ENCODE measurements at places on chromosomes 12 and 14. TPM values are rescaled to one million over a fixed set of nuclear protein-coding genes. Genes with fewer than 3 reads are reported as not detected.

DNA sequence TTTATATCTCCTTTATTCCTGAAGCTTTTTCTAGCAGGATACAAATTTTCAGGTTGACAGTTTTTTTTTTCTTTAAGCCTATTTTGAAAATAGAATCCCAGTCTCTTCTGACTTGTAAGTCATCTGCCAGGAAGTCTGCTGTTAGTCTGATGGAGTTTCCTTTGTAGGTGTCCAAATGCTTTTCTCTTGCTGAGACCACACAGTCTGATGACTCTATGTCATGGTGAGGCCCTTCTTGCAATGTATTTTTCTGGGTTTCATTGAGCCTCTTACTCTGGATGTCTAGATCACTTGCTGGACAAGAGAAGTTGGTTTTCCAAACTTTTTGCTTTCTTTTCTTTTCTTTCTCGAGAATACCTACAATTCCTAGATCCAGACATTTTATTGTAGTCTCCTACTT, 30.6 kb downstream of the USP15 start:
- DNase-seq: no peak

- peak; percentile 59 for DNase-seq
These were observed 1.9 kb downstream of the FOXN3 start for GRCh38 chr14:89415159-89415558.

- no peak for DNase-seq
These were observed 4.8 kb downstream of the ENTPD5 start for GRCh38 chr14:74014299-74014698.

DNA sequence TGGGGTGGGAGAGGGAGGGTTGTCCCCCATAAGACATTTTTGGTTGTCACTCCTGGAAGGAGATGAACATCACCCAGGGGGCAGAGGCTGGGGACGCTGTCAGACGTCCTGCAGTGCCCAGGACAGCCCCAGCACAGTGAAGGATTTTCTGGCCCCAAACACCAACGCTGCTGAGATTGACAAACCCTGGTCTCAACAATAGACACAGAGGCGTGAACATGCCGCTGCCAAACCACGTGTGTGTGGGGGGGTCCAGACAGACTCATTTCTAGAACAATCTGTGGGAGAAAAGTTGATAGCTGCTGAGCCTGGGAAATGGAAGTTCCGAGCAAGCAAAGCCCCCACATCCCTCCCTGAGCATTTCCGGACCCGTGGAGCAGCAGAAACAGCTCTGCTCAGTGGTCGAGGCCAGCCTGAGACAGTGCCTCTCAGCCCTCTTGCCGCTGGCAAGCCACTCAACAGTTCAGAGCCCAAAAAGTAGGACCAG, 43.8 kb upstream of the CLMN start:
- DNase-seq: no peak

Gene SLC22A17
- 38.1 TPM for polyA plus RNA-seq

Gene LTBR
- polyA plus RNA-seq: 66.6 TPM
